Esophagus squamous epithelium (tissue), 5 donors: ENCODE measurements at places on chromosomes 7 and 10. TPM values are rescaled to one million over a fixed set of nuclear protein-coding genes. Genes with fewer than 3 reads are reported as not detected.

GRCh38 chr10:94006591-94007550 lies 13.1 kb downstream of the PLCE1 start:
- H3K27ac ChIP-seq: no peak overlapping the region
- H3K4me1 ChIP-seq: peaks cover 12% of the 10 kb centered on the region
- no peaks in the 10 kb centered on the region for H3K36me3 ChIP-seq
- no peak overlapping the region for H3K4me3 ChIP-seq
- no peaks in the 10 kb centered on the region for H3K27me3 ChIP-seq

- no peak for DNase-seq
- no peaks in the 10 kb centered on the region for H3K36me3 ChIP-seq
- no peak overlapping the region for H3K4me3 ChIP-seq
- H3K27me3 ChIP-seq: no peaks in the 10 kb centered on the region
Measured at GRCh38 chr7:121449735-121450240, 53.7 kb upstream of the FAM3C start.

DNA sequence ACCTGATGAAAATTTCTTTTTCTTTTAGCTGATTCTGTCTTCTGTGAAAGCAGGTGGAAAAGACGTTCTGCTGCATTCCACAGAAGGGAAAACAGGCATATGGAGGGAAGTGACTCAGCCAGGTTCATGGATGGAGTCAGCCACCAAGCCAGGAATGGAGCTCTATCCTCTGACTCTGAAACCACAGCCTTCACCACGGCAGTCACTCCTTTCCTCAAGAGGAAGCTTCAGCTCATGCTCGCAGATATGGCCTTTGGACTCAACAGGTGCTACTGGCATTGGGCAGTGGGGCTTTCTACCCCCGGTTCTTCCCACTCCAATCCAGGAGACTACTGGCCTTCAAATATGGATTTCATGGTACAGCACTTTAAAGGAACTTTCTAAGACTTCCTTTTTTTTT lies 11.5 kb upstream of the PLAU start:
- peaks cover 21% of the 10 kb centered on the region for H3K4me1 ChIP-seq
- no peak overlapping the region for H3K4me3 ChIP-seq
- no peak for DNase-seq
- H3K36me3 ChIP-seq: no peaks in the 10 kb centered on the region
- H3K27ac ChIP-seq: peak overlapping the region; percentile 14
- H3K27me3 ChIP-seq: no peaks in the 10 kb centered on the region

GRCh38 chr10:17649836-17650235 lies 5.9 kb downstream of the STAM start:
- DNase-seq: no peak
- H3K27ac ChIP-seq: peak overlapping the region; percentile 29
- no peak overlapping the region for H3K4me3 ChIP-seq
- H3K36me3 ChIP-seq: no peaks in the 10 kb centered on the region

- no peak overlapping the region for H3K27ac ChIP-seq
- H3K4me1 ChIP-seq: no peaks in the 10 kb centered on the region
- no peaks in the 10 kb centered on the region for H3K27me3 ChIP-seq
- no peak for DNase-seq
Measured at GRCh38 chr7:16398146-16399017, 23.0 kb downstream of the CRPPA start.

GRCh38 chr10:7857262-7857661 lies 39.0 kb downstream of the TAF3 start:
- H3K27me3 ChIP-seq: no peaks in the 10 kb centered on the region
- no peaks in the 10 kb centered on the region for H3K36me3 ChIP-seq
- H3K4me1 ChIP-seq: peaks cover 5% of the 10 kb centered on the region
- DNase-seq: no peak
- H3K4me3 ChIP-seq: no peak overlapping the region
- no peak overlapping the region for H3K27ac ChIP-seq

DNA sequence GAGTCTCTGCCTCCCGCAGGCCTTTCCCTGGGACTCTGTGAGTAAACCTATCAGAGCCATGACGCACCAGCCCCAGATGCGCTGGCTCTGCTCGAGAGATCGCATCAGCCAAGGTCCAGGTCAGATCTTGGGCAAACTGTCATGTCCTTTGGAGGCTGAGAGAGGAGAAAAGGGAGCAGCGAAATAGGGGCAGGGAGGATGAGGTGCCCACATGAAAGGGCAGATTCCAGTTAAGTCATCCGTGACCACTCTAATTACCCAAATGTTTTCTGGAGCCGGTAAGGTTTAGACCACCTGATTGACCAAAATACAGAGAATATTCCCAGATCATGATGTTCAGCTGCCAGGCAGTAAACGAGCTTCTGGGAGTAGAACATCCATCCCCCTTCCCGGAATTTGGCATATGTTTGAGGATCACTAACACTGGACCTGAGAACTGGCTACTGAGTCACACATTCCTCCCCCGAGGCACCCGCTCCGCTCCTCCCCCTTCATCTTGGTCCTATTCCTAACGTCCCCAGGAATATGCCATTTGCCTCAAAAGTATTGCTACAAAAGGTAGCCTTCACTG lies 88.0 kb downstream of the FGFR2 start:
- H3K27me3 ChIP-seq: no peaks in the 10 kb centered on the region
- no peaks in the 10 kb centered on the region for H3K4me1 ChIP-seq
- DNase-seq: no peak
- H3K4me3 ChIP-seq: no peak overlapping the region
- no peak overlapping the region for H3K27ac ChIP-seq

DNA sequence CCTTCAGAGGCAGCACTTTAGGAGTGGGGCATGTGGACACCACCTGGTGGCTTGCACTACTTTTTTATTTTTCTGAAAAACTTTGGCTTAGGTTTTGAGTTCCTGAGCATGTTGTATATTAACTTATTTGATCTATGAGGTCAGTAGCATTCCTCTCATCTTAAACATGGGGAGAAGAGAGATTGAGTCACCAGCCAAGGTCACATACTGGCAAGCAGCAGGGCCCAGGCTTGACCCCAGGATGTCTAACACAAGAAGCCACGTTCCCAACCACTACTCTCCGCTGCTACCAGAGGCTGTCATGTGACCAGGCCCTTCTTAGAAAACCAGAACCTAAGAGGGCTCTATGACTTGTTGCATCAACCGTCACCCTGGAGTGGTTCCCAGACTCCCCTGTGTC lies 210.3 kb upstream of the GPR26 start:
- H3K27ac ChIP-seq: no peak overlapping the region
- H3K4me1 ChIP-seq: no peaks in the 10 kb centered on the region
- DNase-seq: no peak

DNA sequence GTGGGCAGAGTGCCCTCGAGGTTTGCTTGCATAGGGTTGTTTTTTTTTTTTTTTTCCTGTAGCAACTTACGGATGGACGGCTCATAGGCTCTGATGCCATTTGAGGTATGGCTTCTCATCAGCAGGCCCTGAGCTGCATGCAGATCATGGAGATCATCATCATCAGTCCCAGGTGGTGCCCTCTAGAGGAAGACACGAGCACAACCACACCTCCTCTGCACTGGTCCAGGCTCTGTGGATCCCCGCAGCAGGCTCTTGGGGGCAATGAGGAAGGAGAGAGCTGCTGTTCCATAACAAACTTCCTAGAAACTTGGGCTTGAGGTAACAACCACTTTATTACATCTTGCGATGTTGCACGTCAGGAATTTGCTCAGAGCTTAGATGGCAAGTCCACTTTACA lies 132.7 kb upstream of the CXCL12 start:
- H3K36me3 ChIP-seq: no peaks in the 10 kb centered on the region
- H3K27ac ChIP-seq: no peak overlapping the region
- DNase-seq: no peak
- H3K4me1 ChIP-seq: no peaks in the 10 kb centered on the region
- no peaks in the 10 kb centered on the region for H3K27me3 ChIP-seq

DNA sequence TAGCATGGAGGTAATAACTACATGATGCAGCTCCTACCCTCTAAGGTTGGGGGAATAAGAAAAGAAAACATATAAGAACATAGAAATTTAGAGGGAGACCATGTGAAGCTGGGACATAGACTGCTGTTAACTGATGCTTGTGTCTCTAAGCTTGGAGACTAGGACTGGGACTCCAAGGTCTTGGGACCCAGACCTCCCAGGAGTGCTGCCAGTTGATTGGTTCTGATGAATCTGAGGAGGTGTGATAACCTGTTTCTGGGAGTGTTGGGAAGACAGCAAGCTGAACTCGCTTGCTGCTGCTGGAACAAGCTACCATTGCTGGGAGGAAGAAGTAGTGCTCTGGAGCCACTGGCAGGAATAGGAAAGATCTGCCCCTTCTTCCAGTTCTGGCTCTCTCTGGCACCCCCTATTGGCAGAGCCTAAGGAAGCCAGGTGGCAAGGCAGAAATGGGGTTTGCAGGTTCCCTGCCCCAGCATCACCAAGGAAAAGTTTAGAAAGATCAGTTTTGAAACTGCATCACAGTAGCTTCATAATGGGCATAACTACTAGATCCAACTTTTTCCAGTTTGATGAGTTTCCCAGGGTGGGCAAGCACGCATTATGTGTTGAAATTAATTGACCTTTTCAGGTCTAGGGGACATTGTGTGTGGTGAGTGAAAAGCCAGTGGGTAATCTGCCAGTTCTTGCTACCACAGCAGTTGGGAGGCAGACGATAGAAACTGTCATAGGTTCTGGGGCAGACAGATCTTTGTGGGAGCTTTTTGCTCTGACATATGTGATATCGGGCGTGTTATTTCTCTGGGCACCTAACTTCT lies 140.7 kb downstream of the SND1 start:
- no peaks in the 10 kb centered on the region for H3K36me3 ChIP-seq
- H3K27me3 ChIP-seq: no peaks in the 10 kb centered on the region
- DNase-seq: no peak
- no peak overlapping the region for H3K27ac ChIP-seq

DNA sequence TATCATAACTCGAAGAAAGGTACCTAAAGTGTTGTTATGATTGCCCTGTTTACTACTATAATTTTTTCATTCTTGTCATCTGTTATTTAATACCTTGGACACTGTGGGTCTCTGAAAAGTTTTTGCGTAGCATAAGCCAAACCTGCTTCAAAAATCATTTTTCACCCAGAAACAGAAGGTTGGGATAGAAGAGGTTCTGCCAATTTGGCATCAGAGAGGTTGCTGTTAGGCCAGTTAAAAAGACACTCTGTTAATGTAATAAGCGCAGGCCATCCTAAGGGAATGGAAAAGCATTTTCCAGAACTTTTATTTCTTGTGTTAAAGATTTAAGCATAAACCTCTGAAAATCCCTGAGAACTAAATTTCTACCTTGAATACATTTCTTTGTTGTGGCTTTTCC lies 212.2 kb downstream of the BMPER start:
- H3K4me3 ChIP-seq: no peak overlapping the region
- no peaks in the 10 kb centered on the region for H3K36me3 ChIP-seq
- H3K27ac ChIP-seq: no peak overlapping the region
- no peak for DNase-seq
- H3K27me3 ChIP-seq: no peaks in the 10 kb centered on the region
- H3K4me1 ChIP-seq: no peaks in the 10 kb centered on the region

- peaks cover 39% of the 10 kb centered on the region for H3K4me1 ChIP-seq
- no peak for DNase-seq
- no peaks in the 10 kb centered on the region for H3K36me3 ChIP-seq
- no peak overlapping the region for H3K4me3 ChIP-seq
- H3K27me3 ChIP-seq: peaks cover 39% of the 10 kb centered on the region
Measured at GRCh38 chr7:155448632-155449007, 9.3 kb upstream of the EN2 start.

DNA sequence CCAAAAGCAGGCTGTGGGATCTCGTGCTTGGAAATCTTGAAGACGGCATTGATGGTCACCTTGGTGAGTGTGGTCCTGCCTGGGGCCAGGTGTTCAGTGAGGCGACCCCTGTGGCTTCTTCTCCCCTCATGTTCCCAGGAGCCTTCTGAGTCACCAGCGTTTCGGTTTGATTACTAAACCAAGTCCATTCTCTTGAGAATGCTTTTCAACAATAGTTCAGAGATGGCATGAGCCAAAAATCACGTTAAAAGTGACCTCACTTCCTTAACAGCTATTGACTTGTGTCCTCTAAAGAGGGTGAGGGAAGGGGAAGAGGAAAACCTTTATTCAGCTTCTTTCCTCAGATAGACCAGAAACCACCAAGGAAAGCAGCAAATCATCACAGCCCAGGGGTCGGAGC lies 315.2 kb downstream of the GATA3 start:
- no peaks in the 10 kb centered on the region for H3K36me3 ChIP-seq
- H3K27me3 ChIP-seq: no peaks in the 10 kb centered on the region
- H3K4me3 ChIP-seq: no peak overlapping the region

- no peak overlapping the region for H3K4me3 ChIP-seq
- DNase-seq: no peak
- no peak overlapping the region for H3K27ac ChIP-seq
- no peaks in the 10 kb centered on the region for H3K4me1 ChIP-seq
- no peaks in the 10 kb centered on the region for H3K36me3 ChIP-seq
- H3K27me3 ChIP-seq: no peaks in the 10 kb centered on the region
Measured at GRCh38 chr10:52571516-52572182, 200.9 kb downstream of the MBL2 start.

- peaks cover 3% of the 10 kb centered on the region for H3K4me1 ChIP-seq
- H3K27me3 ChIP-seq: no peaks in the 10 kb centered on the region
- no peaks in the 10 kb centered on the region for H3K36me3 ChIP-seq
- H3K4me3 ChIP-seq: peak overlapping the region; percentile 4
- no peak for DNase-seq
Measured at GRCh38 chr7:92698237-92698841, 108.1 kb upstream of the FAM133B start.

DNA sequence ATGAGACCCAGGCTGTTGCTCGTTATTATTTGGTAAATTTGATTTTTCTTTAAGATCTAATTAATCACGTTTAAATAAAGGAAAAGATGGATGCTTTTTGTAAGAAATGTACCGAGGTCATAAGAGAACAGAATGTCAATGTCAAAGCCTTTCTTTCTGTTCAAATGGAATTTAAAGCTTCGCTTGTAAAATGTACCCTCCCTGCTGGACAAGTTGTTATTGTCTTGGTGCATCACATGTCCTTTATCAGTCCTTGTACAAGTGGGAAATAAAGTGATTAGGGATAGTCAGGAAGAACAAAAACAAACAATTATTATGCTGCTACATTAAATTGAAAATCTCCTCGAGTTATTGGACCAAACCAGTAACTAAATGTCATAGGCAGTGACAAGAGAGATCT lies 363.2 kb downstream of the PHTF2 start:
- H3K27me3 ChIP-seq: no peaks in the 10 kb centered on the region
- no peaks in the 10 kb centered on the region for H3K4me1 ChIP-seq
- no peak overlapping the region for H3K27ac ChIP-seq
- no peak overlapping the region for H3K4me3 ChIP-seq

UNCX gene
- total RNA-seq: not detected

SFTPA2 gene
- 0.27 TPM for total RNA-seq

NYAP1 gene
- 1.1 TPM for total RNA-seq

MUC12 gene
- not detected for total RNA-seq

HOXA9 gene
- not detected for total RNA-seq

KCNH2 gene
- total RNA-seq: 0.53 TPM

OR9A2 gene
- total RNA-seq: not detected
